CD4-positive, alpha-beta memory T cell (primary cell): ENCODE measurements at places on chromosomes 6 and 20.

DNA sequence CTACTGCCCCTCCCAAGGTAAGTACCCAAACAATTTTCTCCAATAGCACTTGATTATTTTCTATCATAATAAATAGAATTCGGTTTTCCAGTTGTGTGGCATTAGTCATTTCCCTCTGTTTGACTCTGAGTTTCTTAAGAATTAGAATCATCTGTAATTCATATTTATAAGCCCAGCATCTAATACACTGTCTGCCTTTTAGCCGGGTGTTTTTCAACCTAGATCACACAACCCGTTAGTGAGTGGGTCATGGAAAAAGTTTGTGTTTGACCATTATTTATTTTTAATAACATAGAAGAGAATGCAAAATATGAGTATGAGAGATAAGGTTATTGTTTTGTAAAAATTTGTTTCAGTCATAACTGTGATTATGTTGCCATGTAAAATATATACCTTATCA lies 701.6 kb downstream of the RFPL4B start:
- no peak for DNase-seq

DNA sequence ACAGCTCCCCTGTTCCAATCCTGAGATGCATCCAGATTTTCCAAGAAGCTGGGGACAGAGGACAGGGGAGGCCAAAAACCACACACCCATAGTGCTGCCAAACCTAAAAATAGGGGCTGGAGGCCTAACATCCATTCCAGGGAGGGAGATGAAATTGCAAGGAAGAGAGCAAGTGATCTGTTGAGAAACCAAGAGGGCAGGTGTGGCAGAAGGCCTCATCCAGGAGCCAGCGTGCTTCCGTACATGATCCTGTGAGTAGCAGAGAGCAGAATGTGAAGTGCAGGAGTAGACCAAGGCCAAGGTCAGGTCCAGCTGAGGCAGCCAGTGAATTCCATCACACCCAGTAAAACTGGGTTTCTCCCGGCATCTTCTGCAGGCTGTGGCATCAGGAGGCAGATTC lies 167.7 kb upstream of the RIN2 start:
- no peak for DNase-seq

DNA sequence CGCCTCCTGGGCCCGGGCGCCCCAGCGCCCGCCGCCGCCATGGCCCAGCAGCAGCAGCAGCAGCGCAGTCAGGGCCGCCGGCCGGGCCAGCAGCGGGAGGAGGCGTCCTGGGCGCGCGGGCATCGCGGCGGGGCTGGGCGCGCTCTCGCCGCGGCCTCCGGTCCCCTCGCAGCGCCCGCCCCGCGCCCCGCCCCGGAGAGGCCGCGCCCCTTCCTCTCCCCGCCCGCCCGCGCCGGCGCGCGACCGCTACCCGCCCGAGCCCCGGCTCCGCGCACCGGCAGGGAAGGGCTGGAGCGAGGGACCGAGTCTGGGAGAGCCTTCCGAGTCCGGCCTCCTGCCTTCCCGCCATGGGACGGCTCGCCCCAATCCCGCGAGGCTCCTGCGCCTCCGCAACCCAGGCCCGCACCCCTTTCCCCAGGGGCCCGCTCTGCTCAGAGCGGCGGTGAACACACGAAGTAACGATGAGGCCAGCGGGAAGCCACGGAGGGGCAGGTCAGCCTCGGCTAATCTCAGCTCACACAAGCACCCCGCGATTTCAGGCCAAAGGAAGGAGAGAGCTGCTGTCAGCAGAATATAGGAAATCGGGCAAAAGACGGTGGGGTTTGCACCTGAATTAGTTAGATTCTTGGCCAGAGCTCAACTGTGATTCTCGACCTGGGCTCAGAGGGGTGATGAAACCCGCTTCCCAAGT lies at the start of gene TXNDC5:
Gene TXNDC5 (minus strand): TSS at position 135 of the 691 bp plus-strand sequence. CDS start 12 bp downstream, at position 123.
- DNase-seq: peak; percentile 57

DNA sequence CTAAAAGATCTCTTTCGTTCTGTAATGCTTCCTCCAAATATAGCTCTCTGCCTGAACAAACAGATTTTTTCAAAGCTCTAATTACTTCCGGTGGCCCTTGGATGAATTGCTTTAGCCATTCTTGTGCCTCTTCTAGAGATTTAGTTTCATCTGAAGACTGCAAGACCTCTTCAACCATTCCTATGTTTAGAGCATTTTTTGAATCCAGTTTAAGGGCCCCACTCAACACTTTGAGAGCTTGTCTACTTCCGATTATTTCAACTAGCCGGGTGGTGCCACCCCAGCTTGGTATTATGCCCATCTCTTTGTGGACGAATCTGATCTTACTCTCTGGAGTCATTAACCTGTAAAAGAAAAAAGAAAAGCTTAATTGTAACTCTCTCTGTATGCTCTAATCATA lies 23.3 kb downstream of the RNF146 start:
- no peak for DNase-seq

DNA sequence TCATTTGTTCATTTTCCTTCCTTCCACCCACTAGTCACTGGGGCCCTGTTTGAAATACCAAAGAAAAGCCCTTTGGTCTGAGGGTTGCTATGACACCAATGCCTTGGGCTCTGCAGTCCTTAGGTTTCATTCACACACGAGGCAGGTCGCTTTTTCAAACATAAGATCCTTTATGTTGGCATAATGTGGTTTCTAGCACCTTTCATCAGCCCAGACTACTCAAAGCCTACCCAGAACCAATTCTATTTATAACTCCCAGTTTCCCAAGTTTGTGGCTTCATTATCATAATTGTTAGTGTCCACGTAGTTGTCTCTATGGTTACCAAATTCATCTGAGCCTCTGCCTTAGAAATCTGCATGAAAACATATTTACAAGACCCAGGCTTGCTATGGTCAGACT lies 6.6 kb upstream of the TP53RK start:
- DNase-seq: no peak

DNA sequence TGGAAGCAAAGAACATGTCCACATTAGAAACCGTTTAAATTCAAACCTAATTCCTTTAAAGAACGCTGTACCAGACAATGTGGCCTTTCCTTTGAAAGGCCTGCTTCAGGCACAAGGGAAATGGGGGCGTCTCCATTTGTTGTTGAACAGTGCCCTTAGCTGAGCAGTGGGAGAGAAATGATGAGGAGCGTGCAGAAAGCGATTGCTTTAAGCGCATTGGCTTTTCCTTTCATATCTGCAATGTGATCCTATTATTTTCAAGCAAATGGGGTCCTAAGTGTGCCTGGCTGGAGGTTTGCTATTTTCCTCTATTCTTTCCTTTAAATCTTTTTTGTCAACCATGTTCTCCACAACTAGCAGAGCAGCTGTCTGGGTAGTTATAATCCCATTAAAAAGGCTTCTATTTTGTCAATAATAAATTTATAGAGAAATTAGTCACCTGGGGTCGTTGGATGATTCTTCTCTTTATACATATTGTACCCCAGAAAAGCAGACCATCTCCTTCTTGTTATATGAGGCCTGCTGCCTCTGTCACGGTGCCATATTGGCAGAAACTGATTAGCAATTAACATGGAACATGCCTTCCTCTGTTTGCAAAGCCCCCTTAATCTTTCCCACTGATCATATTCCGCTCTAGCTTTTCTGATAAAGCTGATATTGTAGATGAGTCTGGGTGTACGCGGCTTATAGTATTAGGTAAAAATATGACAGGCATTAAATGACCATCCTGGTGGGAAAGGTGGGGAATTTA lies 151.1 kb upstream of the JAG1 start:
- DNase-seq: no peak

DNA sequence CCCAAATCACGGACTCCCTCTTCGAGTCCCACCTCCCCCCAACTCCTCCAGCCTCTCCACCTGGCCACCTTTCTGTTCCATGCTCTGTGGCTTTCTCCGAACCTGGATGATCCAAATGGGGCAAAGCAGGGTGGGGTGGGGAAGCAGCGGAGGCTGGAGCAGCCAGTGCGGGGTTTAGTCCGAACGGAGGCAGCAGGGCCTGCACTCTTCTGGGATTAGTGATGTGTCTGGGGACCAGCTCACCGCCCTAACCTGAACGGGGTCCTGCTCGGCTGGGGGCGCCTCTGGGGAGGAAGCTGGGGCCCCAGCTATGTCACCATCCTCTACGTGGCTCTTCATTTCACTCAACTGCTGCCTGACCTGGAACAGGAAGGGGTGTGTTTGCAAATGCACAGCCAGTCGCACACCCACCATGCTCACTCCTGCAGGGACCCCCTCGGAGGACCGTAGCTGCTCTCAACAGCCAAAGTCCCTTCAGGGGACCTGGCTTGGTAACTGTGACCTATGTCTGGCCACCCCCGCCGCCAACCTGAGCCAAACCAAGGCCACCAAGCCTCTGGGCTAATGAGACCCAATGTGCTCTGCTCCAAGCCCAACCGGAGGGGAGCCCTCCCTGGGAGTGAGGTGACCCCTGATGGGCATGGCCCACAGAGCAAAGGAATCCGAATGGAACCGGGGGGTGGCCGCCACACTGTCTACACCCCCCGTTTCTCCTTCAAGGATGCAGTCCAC lies 46.8 kb downstream of the DSTN start:
- DNase-seq: no peak

DNA sequence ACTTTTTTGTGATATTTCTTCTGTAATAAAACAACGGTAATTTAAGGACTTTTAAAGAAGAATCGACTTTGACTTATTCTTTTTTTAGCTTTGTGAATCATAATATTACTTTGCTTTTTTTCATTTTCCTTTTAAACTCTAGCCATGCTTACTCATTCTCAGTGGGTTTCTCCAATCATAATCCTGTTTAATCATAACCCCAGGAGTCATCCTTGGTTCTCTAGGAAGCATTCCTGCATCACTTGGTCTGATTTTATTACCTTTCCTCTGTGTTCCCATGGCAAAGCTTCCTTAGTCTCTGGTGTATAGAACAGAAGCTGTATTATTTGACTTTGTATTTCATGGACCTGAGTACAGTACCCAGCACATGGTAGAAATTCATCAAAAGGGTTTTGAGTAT lies 223.5 kb downstream of the CDKAL1 start:
- no peak for DNase-seq

DNA sequence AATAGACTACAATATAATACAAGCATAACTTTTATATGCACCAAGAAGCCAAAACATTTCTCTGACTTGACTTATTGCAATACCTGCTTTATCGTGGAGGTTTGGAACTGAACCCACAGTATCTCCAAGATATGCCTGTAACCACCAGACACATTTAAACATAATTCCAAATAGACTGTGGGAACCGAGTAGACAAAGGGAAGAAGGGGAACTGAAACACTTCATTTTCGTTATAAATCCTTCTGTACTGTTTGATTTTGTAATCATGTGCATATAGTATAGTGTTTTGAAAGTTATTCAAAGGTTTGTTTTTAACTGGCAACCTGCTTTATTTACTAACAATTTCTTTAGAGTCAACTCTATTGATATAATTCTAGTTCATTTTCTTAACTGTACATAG lies 154.9 kb upstream of the BEND6 start:
- DNase-seq: no peak

DNA sequence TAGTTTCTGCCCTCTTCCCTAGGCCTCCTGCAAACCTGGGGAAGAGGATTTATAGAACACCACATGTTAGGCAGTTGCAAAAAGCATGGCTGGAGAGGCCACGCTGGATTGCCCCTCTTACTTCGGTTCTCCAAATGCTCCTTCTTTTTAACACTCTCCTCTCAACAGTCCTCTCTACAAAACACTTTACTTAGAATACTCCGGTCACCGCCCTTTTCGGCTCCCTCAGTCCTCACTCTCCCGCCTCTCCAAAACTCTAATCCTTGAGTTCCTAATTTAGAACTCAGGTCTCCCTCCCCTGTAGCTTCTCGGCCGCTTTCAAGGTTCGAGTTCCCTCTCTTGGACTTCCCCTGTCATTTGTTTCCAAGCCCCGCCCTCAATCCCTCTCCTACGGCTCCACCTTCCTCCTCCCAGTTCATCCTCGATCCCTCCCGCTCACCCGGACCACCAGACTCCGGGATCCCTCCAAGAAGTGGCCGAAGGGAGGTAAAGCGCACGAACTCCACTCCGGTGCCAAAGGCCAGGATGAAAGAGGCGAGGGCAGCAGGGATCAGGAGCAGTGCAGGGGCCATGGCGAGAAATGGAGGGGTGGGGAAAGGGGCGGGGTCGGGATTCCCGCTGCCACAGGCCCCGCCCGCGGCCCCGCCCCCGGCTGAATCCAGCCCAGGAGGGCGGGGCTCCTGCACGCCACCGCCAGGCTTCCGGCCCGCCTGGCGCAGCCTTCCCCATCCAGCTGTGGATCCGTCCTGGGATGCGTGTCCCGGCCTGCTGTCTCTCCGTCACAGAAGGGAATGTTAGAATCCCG lies at the start of gene NRM:
Gene NRM (minus strand): TSS at position 582 of the 805 bp plus-strand sequence. CDS start 10 bp downstream, at position 572.
- peak; percentile 50 for DNase-seq

GRCh38 chr6:134983823-134984222 lies 33.9 kb upstream of the ALDH8A1 start:
- DNase-seq: no peak

GRCh38 chr6:155498370-155498769 lies 42.7 kb upstream of the NOX3 start:
- no peak for DNase-seq

- DNase-seq: no peak
Measured at GRCh38 chr20:35643045-35643444, 21.7 kb downstream of the CPNE1 start.

GRCh38 chr6:135798751-135799515 lies 52.6 kb upstream of the PDE7B start:
- no peak for DNase-seq

- no peak for DNase-seq
Measured at GRCh38 chr20:45223136-45223535, 2.0 kb downstream of the SEMG2 start.

DNA sequence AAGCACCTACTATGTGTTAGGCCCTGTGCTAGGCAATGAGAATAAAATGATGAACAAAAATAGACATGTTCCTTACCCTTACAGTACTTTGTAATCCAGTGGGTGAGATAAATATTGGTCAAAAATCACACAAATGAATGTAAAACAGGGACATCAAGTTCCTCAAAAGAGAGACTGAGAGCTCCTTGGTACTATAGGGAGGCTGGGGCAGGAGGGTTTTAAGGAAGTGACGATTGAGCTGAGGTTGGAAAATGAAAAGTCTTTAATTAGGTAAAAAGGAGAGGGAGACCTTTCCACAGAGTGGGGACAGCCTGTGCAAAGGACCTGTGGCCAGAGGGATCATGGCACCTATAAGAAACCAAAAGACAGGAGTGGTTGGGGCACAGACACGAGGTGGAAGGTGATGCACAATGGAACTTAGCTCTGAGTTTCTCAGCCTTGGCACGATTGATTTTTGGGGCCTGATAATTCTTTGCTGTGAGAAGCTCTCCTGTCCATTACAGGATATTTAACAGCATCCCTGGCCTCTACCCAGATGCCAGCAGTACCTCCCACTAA lies 140.3 kb downstream of the CEP57L1 start:
- DNase-seq: no peak

GRCh38 chr20:61442718-61443117 lies 190.7 kb downstream of the CDH4 start:
- DNase-seq: no peak
